ENCODE measurements at places on chromosomes 7 and 10.

GRCh38 chr10:71736570-71736952, 17.0 kb upstream of the C10orf105 start:
- DNase-seq, result peak; percentile 47

GRCh38 chr7:50151001-50151400, 58.0 kb upstream of the ZPBP start:
- no peak for DNase-seq

DNA sequence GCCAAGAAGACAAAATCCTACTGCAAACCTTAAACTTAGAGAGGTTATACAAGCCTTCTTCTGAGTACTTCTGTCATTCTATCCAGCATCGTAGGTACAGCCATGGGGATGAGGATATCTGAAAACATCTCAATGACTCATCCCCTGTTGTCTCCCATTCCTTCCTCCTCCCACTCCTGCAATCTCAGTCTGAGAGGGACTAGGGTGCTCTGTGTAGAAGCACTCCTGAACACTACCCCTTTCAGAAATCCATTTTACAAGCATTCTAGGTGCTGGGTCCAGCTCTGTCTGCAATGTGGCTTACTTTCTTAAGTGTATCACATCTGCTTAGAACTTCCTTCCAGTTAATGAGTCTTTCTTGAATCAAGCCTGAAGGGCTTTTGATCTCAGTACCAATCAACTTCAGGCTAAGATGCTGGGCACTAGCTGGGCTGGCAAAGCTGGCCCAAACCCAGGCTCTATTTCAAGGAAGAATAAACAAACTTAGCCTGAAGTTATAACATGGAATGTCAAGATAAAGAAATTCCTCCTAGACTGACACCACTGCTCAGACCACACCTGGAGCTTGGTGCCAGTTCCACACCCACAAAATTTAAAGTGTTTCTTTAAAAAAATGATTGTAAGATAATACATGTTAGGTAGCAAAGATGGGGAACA, 270.3 kb upstream of the AOAH start:
- DNase-seq, result no peak

GRCh38 chr7:94675356-94675755, 19.4 kb upstream of the SGCE start:
- DNase-seq, result no peak

DNA sequence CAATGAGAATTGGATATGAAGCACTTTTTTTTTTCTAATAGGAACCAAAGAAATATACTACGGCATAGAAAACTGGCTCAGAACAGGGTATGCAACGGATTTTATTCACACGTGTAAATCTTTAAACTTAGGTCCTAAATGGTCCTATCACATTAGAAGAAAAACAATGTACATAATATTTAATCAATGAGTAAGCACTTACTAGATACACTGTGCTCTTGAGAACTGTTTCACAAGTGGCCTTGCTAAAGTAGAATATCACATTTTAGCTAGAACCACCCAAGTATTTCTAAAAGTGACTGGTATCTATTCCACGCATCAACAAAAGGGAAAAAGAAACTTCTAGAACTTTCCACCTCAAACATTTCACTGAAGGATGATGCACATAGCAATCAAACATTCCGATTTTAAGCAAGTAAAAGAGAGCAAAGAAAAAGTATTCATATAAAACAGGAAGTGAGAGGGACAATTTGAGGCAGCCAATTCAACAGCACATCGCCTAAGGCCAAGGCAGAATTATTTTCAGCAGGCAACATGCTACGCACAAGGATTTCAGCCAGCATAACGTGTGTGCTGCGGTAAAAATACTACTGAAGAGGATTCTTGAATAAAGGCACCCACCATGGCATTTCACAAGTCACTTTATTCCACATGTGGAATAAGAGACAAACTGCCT, 55.8 kb downstream of the PARD3 start:
- no peak for DNase-seq

DNA sequence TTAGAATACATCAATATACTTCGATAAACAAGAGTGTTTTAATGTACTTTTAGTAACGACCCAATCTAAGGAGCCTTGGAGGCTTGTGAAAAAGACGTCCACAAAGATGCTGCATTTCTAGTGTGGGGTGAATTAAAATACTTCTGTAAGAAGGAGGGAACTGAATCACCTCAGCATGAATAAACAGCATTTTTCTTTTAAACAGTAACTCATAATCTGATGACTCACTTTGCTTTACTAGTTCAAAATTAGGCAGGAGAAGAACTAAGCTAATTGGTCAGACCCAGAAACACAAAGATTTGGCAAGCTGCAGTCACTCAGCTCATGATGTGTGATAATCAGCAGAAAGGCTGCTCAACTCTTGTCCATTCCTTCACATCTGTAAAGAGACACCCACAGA, 24.2 kb downstream of the NCOA4 start:
- DNase-seq, result no peak

DNA sequence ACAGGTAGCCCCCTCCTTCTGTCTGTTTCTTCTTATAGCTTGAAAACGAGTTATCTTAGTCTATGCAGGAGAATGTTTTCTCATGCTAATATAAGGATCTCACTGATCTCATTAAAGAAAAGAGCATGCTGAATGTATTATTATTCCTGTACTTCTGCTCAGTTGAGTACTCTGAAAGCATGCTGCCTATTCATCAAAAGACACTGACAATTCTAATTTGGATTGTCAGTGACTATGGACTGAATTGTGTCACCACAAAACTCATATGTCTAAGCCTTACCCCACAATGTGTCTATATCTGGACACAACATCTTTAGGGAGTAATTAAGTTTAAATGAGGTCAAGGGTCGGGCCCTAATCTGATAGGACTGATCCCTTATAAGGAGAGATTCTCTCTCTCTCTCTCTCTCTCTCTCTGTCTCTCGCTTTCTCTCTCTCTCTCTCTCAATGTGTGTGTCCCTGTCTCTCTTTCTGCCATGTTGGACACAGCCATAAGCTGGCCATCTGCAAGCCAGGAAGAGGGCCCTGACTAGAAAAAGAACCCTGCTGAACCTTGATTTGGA, 98.4 kb downstream of the GNAT3 start:
- no peak for DNase-seq

GRCh38 chr10:24416248-24416647, 207.3 kb downstream of the KIAA1217 start:
- no peak for DNase-seq

DNA sequence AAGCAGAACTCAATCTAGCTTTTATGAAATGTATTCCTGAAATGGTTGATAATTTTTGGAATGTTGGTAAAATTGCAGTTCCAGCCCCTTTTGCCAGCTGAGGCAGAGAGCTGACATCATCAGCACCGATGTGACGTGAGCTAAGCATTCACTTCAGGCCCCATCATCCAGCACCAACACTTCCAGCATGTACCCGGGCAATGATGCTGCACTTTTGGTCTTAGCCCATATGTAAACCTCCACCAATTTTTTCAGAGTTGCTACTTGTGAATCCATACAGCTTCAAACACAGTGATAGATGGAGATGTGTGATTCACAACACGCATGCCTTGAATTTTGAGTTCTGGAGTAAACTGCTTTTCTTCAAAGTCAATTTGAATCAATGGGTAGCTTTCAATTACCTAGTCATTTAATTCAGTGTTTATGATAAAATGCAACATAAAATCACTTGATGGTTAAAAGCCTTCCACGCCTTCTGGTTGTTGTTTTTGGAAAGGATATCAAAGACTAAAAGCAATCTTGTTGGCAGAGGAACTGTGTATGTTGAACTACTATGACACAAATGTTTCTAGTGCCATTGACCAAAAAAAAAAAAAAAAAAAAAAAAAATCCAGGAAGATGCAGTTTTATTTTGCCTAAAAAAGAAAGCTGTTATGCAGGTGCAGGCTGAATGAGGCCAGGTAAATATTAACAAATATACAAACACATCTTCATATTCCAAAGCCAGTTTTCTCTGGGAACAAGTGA, 73.9 kb downstream of the NRP1 start:
- DNase-seq, result no peak

DNA sequence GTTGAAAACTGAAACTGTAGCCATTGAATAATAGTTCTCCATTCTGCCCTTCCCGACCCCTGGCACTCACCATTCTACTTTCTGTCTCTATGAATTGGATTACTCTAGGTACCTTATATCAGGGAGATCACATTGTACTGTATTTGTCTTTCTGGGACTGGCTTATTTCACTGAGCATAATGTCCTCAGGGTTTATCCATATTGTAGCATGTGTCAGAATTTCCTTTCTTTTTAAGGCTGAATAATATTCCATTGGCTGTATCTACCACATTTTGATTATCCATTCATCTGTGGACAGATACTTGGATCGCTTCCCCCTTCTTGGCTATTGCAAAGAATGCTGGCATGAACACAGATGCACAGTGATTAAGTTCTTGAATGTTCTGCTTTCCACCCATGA, 107.4 kb downstream of the CDH23 start:
- DNase-seq, result no peak

DNA sequence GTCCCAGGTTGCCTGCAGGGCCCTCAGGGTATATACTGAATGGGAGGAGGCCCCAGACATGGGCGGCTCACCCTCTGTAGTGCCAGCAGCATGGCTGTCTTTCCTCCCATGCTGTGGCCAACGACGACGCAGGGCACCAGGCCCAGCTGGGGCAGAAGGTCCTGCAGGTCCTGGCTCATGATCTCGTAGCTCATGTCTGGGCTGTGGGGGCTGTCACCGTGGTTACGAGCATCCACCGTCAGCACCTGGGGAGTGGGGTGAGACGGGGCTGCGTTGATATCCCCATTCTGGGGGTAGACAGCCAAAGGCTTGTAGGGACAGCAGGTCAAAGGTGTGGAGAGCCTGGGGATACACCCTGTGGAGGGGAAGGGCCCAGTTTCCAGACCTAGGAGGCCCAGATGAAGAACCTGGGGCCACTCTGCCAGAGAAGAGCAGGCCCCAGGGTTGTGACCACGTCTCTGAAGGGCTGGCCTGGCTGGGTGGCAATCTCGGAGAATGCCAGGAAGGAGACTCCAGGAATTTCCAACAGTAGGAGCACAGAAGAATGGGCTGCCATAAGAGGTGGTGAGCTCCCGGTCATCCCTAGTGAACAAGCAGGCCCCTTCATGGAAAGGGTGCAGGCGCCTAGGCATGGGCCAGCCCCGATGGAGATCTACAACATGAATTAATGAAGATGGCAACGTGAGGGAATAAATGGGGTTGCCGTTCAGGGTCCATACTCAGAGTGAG, 947 bp downstream of the ABHD11 start:
- DNase-seq, result no peak

- DNase-seq, result no peak
Observed at GRCh38 chr10:128723631-128724205, 597.5 kb upstream of the MKI67 start.

DNA sequence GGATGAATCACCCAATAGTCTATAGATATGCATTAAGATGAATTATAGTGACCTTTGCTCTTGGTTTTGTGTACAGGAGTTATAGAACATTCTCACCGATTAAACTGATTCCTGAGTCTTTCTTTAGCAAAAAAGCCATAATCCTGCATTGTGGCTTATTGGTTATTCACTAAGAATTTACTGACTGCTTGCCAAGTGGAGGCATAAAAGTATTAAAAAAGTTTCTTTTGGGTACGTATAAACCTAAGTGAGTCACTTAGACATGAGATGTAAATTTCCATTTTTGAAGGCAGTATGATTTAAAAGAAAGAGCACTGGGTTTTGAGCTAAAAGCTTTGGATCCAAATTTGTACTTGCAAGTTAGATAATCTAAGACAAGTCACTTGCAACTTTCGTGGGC, 100.7 kb downstream of the CDK6 start:
- DNase-seq, result no peak

DNA sequence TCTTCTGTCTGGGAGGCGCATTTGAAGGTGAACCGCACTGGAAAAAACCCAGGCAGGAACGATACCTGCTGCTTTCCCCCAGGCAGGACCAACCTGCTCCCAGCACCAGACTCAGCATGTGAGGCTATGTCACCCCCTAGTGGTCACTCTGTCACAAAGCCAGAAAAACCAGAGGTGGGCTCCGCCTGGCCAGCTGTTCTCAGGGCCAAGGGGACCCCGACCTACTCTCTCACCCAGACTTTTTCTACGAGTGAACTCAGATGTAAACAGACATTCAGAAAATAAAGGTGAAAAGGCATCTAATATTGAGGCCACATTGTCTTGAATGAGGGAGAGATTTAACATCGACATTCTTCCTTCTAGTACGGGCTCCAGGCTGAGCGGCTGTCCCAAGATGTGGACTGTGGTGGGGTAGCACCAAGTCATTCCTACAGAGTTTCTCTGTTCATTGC, 117.3 kb downstream of the PRKAG2 start:
- peak; percentile 84 for DNase-seq

DNA sequence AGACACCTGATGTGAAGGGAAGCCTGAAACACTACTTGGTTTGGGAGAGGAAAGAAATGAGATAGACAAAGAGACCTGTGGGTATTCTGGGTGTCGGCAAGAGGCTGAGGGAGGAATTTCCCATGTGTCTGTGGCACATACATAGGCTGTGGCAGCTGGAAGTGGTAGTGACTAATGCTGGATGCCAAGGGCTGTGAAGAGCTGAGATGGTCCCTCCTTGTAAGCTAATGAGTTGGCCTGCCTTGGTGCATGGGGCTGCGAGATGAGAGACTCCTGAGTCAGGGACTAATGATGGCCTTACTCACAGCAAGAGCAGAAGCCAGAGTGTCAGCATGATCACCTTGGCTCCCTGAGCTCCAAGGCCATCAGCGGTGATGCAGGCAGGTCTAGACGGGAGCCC, 119.0 kb upstream of the EEPD1 start:
- no peak for DNase-seq

- peak; percentile 39 for DNase-seq
Observed at GRCh38 chr10:35778306-35778705, 136.2 kb upstream of the FZD8 start.

DNA sequence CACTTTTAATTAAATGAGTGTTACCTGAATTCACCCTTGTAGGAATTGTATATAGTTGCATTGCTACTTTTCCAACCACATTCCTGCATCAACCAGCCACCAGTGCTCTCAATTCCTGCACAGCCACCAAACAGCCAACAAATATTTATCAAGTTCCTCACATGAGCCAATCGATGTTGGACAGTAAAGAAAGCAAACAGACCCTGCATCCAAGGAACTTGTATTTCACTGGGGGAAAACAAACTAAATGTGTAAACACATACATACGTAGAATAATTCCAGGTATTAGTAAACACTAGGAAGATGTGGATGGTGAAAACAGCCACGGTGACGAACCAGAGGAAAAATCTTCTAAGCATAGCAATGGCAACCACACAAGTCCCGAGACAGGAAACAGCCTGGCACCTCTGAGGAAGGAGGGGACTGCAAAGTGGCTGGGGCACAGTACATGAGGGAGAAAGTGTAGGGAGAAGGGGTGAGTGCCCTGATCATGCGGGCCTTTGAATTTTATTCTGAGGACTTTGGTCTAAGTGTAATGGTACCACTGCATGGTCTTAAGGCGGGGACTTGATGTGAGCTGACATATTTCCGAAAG, 111.2 kb downstream of the XRCC2 start:
- no peak for DNase-seq

- DNase-seq, result no peak
Observed at GRCh38 chr10:71666639-71667386, 52.8 kb downstream of the C10orf105 start.

- DNase-seq, result no peak
Observed at GRCh38 chr7:98930921-98931320, 52.6 kb downstream of the TRRAP start.

Data from tongue (tissue), 3 donors.